Stimulated activated CD8-positive, alpha-beta memory T cell treated with anti-CD3 and anti-CD28 coated beads, Interleukin-7, amount 100 ng/mL, for 1 hour (primary cell): ENCODE measurements at places on chromosomes 16 and 17.

DNA sequence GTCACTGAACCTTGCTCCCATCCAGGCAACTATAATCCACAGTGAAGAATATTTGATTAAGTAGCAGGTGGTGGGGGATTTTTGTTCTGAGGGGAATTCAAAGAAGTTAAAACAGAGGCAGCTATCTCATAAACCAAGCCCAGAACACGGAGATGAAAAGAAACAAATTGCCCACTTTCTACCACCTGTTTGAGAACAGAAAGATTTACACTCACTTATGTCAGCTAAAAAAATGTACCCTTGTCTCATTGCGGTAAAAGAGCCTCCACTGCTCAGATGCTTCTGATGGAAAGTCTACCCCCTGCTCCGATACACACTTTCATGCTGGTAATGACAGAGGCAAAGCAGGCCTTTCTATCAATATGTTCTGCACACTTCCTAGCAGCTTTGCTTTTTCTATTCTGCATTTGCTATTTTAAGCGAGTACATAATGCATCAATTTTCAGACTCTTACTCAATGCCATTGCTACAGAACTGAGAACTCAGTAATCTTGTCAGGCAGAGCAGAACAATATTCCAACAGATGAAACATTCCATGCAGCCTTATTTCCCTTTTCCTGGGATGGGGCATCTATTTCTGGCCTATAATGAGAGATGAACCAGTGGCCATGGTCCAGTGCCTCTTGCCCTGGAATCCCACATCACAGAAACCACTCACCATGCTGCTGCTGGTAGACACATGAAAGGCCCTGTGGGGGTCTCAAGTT, 29.0 kb downstream of the CDK5R1 start:
- no peak for DNase-seq

GRCh38 chr17:49259663-49260010, 29.1 kb upstream of the PHOSPHO1 start:
- no peak for DNase-seq

DNA sequence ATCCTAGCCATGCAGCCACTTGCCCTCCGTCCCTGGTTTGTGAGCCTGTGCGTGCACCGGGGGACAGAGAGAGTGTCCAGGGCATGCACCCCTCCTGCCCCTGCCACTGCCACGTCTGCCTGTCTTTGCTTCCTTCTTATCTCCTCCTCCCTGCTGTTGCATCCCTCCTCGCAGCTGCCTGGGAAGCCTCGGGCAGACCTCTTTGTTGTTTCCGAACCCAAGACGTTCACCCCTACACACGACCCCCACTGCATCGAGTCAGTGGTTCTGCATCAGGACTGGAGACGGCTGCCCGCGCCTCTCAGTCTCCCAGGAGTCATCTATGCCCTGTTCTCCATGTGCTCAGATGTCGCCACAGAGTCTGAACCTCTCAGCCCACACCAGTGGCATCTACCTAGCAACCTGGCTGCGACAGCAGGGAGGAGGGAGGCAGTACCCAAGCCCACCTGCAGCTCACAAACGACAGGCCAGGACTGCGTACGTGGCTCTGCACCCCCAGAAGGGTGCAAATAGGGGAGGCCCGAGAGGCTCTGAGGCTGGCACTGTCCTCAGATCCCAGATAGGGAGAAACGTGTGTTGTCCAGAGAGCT, 5.2 kb downstream of the TIMP2 start:
- no peak for DNase-seq

DNA sequence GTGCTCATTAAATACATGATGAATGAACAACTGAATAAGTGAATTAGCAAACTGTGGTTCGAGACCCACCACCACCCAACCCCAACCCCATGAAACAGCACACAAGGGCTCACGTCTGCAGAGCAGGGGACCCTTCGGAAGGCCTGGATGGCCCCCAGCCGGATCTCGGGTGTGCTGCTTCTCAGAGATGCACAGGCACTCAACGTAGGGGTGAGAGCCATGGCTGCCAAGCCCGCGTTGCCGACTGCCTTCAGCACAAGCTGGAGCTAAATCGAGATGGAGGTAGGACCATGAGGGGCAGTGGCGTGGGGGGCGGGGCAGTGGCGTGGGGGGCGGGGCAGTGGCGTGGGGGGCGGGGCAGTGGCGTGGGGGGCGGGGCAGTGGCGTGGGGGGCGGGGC, 93.2 kb downstream of the LITAF start:
- no peak for DNase-seq

DNA sequence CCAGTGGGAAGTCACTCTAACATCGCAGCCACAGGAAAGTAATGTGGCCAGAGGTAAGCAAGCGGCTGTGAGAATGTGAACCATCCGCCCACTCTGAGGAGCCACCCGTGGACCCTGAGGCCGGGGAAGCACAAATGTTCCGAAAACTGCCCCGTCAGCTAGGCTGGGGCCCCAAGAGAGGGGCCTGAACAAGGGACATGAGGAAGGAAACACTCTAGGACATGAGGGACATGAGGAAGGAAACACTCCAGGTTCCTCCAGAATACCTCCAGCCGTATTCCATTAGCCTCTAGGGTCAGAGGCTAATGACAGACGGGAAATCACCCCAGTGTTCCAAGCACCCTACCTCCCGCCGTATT, 317 bp downstream of the TEFM start:
- no peak for DNase-seq

- DNase-seq, result no peak
These were observed 119.2 kb downstream of the MAP2K6 start for GRCh38 chr17:69533481-69534234.

GRCh38 chr17:80009391-80010282, 26.0 kb downstream of the TBC1D16 start:
- no peak for DNase-seq

GRCh38 chr17:65401561-65401960, 159.9 kb downstream of the AXIN2 start:
- no peak for DNase-seq
